SHP77 treated with DMSO at 0.1 percent for 48 hours (cell line): ENCODE measurements at places on chromosomes 6 and 20.

DNA sequence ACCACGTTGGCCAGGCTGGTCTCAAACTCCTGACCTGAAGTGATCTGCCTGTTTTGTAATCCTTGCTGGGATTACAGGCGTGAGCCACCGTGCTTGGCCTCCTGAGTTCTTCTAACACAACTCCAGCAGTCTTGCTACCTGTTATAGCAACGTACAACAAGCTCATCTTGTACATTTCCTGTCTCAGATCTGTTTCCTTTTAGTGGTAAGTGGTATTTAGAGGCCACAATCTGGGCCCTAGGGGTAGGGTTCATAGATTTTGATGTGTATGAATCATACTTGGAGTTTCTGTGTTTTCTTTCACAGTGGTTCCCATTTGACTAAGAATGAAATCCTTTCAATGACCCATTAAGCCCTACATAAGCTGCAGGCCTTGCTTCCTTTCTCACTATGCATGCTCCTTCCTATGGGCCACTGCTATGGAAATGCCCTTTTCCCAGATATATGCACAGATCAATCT, 27.1 kb upstream of the SYNCRIP start:
- no peak for DNase-seq

- DNase-seq = no peak
Measured at GRCh38 chr20:11849270-11849915, 68.3 kb upstream of the BTBD3 start.

DNA sequence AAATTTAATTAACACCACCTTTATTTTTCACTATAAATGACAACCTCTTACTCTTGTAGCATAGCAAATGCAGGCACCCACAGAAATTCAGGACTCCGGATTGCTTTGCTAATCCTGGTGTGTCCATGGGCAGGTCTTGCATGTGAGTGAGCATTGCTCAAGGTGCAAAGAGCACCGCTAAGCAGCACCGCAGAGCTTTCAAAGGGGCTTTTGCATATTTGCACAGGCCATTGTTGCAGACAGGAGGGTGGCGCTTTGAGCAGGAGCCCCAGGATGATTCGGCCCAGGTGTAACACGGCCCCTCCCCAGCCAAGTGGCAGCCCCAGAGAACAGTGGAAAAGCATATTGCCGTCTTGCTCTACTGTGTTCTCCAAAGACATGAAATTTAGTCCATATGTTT, 293.2 kb downstream of the NRN1 start:
- DNase-seq = no peak

GRCh38 chr6:2485116-2485515, 239.7 kb upstream of the GMDS start:
- DNase-seq = peak; percentile 72

- DNase-seq = peak; percentile 43
Measured at GRCh38 chr6:16206595-16207037, 31.8 kb upstream of the GMPR start.

DNA sequence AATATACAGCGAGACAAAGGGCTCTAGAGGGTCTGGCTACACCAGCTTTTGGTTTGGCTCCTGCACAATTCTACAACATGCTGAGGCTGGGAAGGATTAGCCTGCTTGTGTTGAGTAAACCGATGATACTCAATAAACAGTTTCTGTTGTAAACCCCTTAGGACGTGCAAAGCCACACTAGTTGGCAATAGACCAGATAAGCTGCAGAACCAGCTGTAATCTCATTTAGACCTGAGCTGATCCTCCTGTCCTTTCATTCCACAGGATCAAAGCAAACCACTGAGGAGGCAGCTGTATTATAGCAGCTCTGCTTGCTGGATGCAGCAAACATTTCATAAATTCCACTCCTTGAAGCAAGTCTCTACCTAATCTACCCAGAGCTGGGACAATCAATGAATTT, 79.7 kb downstream of the MMS22L start:
- no peak for DNase-seq

DNA sequence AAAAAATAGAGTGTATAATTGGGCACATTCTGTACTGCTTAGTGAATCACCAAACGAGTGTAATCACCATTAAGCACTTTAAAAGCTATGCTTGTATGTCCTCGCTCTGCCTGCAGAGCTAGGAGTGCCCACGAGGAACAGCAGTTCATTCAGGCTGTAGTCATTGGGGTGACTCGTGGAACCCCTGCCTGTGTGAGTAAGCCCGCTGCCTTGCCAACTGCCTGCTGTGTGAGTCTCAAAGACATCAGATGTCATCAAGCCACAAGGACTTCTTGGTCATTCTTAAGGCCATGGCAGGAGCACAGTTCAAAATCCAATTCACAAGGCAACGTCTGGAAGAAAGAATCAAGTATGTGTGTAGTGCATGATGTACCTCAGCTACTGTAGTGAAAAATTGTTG, 60.4 kb downstream of the FOXO3 start:
- DNase-seq = no peak

DNA sequence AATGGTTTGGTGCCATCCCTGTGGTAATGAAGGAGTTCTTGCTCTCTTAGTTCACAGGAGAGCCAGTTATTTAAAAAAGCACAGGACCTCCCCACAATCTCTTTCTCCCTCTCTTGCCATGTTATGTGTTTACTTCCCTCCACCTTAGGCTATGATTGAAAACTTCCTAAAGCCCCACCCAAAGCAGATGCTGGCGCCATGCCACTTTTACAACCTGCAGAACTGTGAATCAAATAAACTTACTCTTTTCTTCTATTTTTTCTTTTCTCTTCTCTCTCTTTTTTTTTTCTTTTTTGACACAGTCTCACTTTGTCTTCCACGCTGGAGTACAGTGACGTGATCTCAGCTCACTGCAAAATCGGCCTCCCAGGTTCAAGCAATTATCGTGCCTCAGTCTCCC, 508.4 kb upstream of the EPHA7 start:
- DNase-seq = no peak

DNA sequence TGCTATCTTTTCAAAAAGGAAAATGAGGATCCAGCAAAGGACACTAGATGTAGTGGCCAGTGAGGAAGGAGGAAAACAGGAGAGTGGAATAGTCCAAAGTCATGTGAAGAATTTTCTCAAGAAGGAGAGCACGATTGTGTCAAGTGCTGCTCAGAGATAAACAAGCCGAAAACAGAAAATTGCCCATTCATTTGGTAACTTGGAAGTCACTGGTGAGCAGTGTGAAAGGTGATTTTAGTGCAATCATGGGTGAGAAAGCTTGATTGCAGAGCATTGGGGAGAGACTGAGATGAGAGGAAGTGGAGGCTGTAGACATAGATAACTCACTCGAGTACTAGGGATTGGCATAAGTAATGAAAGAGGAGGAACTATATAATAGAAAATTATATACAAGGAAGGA, 26.0 kb upstream of the PRDM1 start:
- DNase-seq = no peak

GRCh38 chr20:14782731-14783130, 445.3 kb upstream of the FLRT3 start:
- DNase-seq = no peak

GRCh38 chr20:42492290-42492689, 697.4 kb downstream of the PTPRT start:
- DNase-seq = no peak

GRCh38 chr20:37850724-37851355, 52.1 kb upstream of the VSTM2L start:
- DNase-seq = no peak

DNA sequence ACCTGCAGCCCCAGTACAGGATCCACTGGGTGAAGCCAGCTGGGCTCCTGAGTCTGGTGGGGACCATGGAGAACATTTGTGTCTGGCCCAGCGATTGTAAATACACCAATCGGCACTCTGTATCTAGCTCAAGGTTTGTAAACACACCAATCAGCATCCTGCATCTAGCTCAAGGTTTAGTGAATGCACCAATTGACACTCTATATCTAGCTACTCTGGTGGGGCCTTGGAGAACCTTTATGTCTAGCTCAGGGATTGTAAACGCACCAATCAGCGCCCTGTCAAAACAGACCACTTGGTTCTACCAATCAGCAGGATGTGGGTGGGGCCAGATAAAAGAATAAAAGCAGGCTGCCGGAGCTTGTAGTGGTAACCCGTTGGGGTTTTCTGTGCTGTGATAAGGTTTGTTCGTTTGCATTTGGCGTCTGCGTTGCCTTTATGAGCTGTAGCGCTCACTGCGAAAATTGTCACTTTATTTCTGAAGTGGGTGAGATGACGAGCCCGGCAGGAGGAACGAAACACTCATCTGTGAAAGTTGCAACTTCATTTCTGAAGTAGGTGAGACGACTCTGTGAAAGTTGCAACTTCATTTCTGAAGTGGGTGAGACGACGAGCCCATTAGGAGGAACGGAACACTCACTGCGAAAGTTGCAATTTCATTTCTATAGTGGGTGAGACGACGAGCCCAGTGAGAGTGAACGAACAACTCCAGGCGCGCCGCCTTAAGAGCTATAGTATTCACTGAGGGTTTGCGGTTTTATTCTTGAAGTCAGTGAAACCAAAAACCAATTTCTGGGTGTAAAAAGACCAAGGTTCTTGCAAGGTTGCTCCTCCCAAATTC, 31.1 kb downstream of the SERPINB6 start:
- no peak for DNase-seq

GRCh38 chr6:36353411-36353915, 16.8 kb upstream of the BNIP5 start:
- no peak for DNase-seq

DNA sequence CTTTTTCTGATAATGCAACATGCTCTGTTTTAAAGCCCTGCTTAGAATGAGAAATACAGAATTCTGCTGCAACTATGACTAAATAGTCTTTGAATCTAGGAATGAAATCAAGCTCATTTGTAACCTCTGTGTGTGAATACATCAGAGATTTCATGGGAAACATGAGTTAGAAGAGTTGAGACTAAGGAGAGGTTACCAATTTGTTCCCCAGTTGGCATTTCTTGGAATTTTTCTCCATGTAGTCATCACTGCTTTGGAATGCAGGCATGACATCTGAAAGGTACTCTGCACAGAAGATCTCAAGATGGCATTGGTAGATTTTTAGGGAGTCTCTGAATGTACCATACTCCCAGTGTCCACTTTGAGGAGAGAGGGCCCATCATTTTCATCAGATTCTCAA, 237.2 kb downstream of the TFAP2A start:
- no peak for DNase-seq

DNA sequence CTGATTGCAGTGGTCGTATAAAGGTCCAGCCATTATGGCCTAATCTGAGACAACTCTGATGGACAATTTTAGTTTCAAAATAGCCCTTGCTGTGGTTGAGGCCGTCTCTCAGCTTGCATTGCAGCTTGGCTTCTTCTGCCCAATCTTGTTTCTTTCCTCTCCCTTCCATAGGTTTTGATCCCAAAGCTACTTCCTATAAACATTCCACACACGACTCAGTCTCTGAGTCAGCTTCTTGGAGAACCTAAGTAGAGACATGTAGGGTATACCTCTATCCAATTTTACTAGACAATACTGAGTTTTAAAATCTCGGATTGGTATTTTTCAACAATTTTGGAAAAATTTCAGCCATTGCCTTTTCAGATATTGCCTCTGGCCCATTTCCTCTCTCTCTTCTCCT, 13.4 kb downstream of the IYD start:
- DNase-seq = no peak

DNA sequence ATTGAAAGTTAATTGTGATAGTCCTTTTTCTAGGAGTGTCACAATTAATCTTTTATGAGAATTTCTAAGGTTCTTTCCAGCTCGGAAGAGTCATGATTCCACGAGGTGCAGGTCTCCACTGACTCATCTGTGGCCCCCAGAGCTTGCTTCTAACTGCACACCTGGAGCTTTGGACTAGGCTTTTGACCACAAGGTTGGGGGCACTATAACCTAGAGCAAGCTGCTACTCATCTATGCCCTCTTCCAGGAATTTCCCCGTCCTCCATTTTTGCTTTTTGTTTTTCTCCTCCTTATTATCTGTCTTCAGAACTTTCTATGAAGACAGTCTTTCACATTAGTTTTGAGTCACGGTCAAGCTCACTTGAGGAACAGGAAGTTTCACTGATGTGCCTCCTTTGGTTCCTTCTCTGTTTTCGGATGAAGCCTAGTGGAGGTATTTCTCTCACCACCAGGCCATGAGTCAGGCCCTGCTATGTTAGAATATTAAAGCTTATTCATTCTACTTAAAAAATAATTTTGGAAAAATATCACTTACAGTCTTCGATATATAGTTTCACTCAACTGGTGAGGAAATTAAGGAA, 119.2 kb upstream of the INSM1 start:
- no peak for DNase-seq

DNA sequence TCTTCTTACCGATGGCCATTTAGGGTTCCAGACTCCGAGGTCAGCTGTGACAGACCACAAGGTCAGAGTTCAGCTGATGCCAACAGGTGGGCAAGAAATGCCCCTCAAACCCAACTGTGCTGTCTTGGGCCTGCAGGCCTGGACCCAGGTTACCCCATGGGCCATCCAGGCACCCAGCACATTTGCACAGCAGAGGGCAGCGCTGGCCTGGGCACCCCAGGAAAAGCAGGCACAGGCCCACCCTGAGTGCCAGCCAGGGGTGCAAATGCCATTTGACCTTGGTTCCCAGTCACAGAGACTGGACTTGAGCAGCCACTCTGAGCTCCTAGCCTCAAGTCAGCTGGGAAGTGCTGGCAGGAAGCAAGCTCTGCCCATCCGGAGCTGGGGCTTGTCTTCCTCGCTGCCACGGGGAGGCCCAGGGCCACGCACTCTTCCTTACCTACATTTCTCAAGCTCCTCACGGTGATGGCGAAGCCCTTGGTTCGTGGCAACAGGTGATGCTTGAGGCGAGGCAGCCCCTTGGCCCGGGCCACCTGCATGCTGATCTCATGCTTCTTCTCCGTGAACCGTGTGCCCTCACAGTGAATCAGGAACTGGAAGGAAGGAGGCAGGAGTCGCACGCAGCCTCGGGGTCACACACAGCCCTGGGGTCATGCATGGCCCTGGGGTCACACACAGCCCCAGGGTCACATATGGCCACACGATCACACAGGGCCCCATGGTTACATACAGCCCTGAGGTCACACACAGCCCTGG, 120.8 kb downstream of the AGPAT4 start:
- DNase-seq = no peak

DNA sequence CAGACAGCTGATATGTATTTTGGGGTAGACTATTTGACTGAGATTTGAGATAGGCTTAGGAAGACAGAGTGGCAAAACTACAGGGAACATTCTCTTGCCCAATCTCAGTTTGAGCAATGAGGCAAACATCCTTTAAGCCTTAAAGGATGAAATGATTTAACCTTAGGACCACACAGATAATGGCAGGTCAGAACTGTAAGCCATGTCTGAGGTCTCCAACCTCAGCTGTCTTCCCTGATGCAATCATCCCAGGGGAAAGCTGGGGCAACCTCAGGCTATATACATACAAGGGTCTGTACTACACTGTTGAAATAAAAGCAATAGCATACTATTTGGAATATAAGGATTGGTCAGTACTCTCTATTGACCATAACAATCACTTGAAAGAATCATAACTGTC, 83.8 kb upstream of the NUP153 start:
- no peak for DNase-seq

DNA sequence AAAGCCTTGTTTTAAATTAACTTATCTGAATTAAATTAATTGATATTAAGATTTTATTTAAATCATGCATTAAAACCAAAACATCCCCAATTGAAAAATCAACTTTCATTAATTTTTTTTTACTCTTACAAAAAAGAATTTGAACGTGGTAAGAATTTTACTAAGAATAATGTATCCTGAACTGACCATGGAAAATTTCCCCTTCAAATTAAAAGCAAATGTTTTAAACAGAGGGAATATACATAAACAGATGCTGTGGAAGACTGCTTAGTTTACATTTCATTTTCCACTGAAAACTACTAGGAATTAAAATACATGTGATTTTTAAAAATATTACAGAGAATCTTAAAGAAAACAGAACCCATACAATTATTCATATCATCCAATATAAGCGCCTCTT, 2.3 kb downstream of the RNF24 start:
- no peak for DNase-seq

GRCh38 chr6:150631984-150632642, 32.4 kb downstream of the PLEKHG1 start:
- no peak for DNase-seq
